C1 segment of cervical spinal cord (tissue), 14 donors: ENCODE measurements at places on chromosomes 7 and 10.

GRCh38 chr10:621513-621912, 68.0 kb downstream of the DIP2C start:
- no peak for DNase-seq

- no peak for DNase-seq
These were observed 71.5 kb downstream of the WAPL start for GRCh38 chr10:86449926-86450558.

- DNase-seq: no peak
These were observed 162.9 kb upstream of the NRP1 start for GRCh38 chr10:33497338-33497737.

DNA sequence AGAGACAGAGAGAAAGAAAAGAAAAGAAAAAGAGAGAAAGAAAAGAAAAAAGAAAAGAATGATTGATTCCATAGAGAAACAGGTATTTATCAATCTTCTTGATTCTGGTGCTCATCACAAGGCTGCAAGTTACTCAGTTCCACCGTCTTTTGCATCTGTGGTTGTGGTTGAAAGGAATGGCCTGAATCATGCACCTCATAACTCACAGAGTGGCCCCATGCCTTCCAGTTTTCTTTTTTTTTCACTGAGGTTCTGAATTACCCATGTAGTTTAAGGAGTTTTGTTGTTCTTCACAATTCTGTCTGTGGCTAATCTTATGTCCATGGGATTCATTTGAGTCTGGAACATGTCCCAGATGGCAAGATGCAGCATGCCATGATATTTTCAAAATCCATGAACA, 156.0 kb downstream of the ZNF33B start:
- DNase-seq: no peak

- no peak for DNase-seq
These were observed 75.7 kb downstream of the VPS41 start for GRCh38 chr7:38833329-38833728.

- DNase-seq: no peak
These were observed 67.8 kb upstream of the PCBD1 start for GRCh38 chr10:70956029-70956759.

GRCh38 chr10:37831495-37832333, 25.7 kb downstream of the ZNF248 start:
- DNase-seq: no peak

GRCh38 chr7:119472408-119473038, 800.5 kb upstream of the KCND2 start:
- no peak for DNase-seq

DNA sequence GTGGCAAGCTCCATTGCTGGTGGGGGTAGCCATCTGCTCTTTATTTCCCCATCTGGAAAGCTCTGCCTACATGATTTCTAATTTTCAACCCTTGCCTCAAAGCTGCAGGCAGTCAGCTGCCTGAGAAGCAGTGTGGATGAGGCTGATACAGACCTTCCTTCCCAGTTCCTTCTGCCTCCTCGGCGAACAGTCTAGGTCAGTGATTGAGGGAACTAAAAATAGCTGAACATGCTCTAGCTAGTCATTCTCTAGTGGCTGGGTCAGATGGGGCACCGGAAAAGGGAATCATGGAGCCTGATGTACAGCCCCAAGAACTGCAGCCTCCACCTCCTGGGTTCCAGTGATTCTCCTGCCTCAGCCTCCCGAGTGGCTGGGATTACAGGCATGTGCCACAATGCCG, 48.7 kb downstream of the NAMPT start:
- DNase-seq: no peak

DNA sequence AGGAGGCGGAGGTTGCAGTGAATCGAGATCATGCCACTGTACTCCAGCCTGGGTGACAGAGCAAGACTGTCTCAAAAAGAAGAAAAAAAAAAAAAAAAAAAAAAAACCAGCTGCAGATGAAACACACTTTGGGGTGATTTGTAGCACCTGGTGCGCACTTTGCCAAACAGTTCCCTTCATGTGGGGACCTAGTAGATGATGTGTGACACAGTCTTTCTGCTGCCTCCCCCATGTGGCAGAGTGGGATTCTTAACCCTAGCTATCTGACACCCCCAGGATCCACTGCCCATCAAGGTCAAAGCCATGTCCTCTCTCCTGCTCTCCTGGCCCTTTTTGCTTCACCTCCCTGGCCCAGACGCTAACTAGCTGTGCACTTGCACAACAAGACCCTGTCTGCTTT, 52.1 kb upstream of the PDZD8 start:
- no peak for DNase-seq

GRCh38 chr10:22369434-22370072, 24.3 kb downstream of the SPAG6 start:
- no peak for DNase-seq

- DNase-seq: no peak
These were observed 28.0 kb downstream of the MICU1 start for GRCh38 chr10:72597897-72598296.

DNA sequence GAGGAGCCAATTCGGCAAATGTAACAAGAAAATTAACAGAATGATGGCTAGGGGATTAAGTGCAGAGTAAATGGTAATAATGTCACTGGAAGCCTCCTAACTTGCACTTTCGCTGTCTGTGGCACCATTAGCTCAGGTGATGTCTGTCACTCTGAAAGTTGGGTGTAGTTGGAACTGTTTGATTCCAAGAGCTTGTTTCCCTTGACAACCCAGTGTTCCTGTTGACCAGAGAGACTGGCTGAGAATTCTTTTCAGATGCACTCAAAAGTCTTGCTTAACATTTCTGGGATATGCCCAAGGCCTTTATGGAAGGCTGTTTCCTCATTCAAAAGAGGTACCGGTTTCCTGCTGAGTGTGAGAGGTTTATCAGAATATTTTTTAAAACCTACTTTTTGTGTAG, 49.6 kb downstream of the PLPP4 start:
- DNase-seq: no peak

- DNase-seq: no peak
These were observed 211.7 kb downstream of the CCSER2 start for GRCh38 chr10:84540022-84540616.

DNA sequence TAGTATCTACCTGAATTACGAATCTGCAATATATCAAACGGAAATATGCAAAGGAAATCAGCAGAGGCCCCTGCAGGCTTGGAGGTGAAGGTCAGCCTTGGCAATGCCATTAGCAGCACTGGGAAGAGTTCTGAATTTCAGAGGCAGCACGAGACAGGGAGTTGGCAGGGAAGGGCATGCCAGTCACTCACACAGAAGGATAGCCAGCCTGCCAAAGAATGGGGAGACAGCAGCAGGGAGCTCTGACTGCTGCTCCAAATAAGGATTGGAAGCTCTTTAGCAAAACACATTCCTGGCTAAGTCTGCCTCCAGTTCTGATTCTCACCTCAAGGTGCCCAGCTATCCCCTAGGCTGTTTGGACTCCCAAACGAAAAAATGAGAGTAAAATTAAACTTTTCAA, 188.0 kb downstream of the PDE1C start:
- DNase-seq: no peak

- no peak for DNase-seq
These were observed 11.0 kb downstream of the PSD start for GRCh38 chr10:102407425-102408130.

- DNase-seq: no peak
These were observed 260.6 kb downstream of the CCSER2 start for GRCh38 chr10:84588971-84589370.

DNA sequence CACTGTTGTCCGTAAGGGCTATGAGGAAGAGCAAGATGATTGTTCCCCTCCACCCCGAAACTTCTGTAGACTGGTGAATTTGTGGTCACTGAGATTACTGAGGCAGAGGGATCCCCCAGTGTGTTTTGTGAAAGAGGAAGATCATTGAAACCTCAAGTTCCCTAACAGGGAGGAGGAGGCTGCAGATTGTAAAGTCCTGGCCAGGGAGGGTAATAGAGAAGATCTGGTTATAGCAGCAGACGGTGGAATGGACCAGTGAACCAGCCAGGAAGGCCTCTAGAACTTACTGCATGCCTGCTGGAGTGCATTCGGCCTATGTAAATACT, 31.1 kb downstream of the LMTK2 start:
- DNase-seq: no peak

DNA sequence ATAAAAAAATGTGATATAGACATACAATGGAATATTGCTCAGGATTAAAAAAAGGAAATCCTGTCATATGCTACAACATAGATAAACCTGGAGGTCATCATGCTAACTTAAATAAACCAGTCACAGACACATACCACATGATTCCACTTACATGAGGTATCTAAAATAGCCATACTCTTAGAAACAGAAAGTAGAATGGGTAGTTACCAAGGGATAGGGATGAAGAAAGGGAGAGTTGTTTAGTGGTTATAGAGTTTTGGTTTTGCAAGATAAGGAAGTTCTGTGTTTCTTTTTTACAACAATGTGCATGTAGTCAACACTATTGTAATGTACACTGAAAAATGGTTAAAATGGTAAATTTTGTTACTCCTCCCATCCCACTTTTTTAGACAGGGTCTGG, 30.5 kb downstream of the BICC1 start:
- no peak for DNase-seq

DNA sequence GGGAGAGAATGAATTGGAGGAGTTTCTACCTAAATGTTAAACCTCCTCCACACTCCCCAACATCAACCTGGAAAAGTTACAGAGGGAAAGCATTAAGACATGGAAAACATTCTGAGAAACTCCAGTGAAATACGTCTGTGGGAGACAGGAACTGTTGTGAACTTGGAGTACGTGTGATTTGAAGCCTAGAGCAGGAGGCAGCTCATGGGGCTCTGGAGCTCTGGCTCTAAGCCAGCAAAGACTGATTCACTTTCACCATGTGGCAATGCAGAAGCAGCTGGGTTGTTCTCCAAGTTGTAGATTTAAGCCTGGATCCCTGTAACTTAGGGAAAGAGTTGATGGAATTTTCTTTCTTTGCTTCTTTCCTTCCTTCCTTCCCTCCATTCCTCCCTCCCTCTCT, 503.2 kb downstream of the NRG3 start:
- no peak for DNase-seq

DNA sequence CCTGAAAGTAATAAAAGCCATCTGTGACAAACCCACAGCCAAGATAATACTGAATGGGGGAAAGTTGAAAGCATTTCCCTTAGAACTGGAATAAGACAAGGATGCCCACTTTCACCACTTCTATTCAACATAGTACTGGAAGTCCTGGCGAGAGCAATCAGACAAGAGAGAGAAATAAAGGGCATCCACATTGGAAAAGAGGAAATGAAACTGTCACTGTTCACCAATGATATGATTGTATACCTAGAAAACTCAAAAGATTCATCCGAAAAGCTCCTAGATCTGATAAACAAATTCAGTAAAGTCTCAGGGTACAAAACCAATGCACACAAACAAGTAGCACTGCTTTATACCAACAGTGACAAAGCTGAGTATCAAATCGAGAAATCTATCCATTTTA, 581.7 kb upstream of the TEX47 start:
- no peak for DNase-seq

- no peak for DNase-seq
These were observed 74.2 kb downstream of the MAD1L1 start for GRCh38 chr7:2158331-2159175.

GRCh38 chr10:37728830-37729229, 128.6 kb downstream of the ZNF248 start:
- no peak for DNase-seq

- DNase-seq: no peak
These were observed 11.0 kb upstream of the SH2D4B start for GRCh38 chr10:80526742-80527141.

DNA sequence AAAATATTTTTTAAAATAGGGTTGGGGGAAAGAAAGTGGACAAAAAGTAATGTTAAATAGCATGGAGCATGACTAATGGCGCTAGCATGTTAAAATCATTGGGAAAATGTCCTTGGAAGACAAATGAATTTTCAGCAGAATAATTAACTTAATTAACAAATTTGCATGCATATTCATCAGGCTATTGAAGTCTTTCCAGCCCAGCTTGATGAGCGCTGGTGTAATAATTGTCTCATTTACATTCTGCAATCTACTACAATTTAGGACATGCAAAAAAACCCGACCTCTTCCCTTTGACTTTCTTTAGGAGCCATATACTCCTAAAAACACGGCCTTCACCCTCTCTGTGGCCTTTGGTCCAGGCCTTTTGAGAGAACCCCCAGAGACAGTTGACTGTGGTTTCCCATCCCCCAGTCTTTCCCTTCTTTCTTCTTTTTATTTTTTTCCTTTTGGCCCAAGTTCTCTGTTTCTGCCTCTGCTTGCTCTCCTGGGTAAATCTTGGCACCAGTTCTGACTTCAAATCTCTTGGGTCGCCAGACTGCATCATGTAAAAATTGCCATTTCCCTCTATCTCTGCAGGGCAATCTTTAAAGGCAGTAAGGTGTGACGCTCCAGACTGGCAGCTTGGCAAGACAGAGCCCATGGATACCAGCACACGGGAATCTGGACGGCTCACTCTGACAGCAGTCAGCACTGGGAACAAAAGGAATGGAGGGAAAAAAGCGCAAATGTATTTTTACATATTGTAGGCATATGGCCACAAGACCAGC, 105.5 kb downstream of the NEUROD6 start:
- DNase-seq: no peak

- no peak for DNase-seq
These were observed 76.7 kb downstream of the SFMBT2 start for GRCh38 chr10:7333961-7334641.

GRCh38 chr7:27714831-27715444, 25.0 kb upstream of the TAX1BP1 start:
- no peak for DNase-seq

- DNase-seq: no peak
These were observed 234.0 kb upstream of the TCF7L2 start for GRCh38 chr10:112716076-112716475.

DNA sequence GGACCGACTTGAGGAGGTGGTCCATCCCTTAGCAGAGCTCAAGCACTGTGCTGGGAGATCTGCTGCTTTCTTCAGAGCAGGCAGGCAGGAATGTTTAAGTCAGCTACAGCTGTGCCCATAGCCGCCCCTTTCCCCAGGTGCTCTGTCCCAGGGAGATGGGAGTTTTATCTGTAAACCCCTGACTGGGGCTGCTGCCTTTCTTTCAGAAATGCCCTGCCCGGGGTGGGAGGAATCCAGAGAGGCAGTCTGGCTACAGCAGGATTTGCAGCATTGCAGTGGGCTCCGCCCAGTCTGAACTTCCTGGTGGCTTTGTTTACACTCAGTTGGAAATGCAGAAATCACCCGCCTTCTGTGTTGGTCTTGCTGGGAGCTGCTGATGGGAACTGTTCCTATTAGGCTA, 51.2 kb upstream of the SEMA3A start:
- DNase-seq: no peak

GRCh38 chr7:82156893-82157292, 286.7 kb downstream of the CACNA2D1 start:
- DNase-seq: no peak

DNA sequence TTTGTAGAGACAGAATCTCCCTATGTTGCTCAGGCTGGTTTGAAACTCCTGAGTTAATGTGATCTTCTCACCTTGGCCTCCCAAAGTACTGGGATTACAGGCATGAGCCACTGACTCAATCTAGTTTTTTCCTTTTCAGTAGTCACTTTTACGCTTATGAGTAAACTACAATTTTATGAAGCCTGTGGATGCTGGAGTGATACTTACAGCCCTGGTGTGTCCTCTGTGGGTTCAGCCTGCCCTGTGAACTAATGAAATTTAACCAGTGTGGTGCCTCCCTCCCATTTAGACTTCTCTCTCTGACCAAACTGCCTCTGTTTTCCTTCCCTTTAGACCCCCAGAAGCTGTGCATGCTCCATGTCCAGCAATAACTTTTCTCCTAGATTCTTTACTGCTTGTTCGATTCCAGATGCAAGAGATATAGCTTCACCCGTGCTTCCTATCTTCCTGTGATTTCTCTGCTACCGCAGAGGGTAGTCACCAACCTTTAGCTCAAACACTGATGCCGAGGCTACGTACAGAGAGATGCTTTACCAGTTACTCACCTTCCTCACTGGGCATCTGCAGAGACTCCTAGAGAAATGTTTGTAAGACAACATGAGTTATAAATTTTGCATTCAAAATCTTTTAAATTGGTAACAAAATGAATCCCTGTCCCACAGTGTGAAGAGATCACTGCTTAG, 90.8 kb downstream of the KIAA1217 start:
- no peak for DNase-seq
